AG04449 (cell line): ENCODE measurements at places on chromosomes 11 and 22.

GRCh38 chr11:129252621-129253020, 60.5 kb upstream of the ARHGAP32 start:
- DNase-seq: no peak

DNA sequence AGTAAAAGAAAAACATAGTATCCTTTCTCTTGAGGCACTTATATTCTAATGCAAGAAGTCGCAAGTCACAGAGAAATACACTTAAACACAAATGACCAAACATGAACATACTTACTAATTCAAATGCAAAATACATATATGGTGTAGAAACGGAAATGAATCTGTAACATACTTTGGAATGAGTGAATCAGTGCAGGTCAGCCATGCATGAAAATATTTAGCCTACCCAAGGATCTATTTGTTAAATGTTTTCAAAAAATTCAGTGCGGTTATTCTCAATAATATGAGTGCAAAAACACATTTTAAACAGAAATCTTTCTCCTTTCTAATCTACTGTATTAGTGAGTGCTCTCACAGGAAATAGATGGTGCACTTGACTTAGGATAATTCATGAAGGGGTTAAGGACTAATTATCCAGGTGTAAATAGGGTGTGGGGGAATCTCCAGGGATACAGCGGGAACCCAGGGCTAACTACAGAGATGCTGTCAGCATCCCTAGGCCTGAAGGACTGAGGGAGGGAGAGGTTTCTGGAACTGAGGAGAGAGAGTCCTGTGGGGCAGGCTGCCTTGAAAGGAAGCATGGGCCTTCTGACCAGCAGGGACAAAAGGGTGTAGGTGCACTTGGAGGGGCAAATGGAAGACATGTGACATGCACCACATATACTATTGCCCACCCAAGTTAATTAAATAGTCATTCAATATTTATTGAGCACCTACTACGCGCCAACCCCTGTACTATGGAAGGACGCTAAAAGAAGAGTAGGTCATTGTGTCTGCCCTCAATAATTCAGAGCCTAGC, 139.2 kb downstream of the MAML2 start:
- DNase-seq: no peak

DNA sequence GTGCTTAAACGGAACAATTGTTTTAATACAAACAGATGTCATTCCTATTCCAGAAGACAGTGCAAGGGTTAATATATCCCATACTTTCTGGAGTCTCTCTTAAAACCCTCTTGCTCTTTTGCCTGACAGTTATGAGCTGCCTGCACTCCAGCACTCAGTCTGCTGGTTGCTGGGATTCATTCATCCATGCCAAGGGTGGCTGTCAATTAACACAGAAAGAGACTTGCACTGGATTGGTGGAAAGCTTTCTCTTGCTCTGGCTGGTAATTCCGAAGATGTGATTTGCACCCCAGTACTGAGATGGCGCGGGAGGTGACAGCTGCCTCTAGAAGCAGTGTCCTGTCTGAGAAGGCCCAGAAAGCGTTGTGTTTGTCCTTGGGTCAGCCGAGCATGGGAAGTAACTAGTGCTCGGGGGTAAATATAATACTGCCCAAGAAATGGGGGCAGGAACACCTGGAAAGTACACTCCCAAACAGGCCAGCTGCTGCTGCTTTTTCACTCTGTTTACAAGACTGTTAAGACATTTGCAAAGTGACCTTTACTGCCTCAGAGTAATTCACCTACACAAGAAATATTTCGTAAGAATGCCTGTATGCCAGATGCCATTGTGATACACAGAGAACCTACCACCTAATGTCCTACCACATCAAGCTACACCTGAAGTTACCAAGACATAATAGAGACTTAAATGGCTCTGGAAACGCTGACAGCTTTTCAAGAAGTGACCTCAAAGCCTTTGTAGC, 20.5 kb downstream of the SCUBE2 start:
- DNase-seq: no peak

GRCh38 chr11:73401217-73401923, 25.2 kb downstream of the RELT start:
- DNase-seq: no peak

GRCh38 chr11:94030059-94030458, 8.9 kb downstream of the HEPHL1 start:
- DNase-seq: no peak

DNA sequence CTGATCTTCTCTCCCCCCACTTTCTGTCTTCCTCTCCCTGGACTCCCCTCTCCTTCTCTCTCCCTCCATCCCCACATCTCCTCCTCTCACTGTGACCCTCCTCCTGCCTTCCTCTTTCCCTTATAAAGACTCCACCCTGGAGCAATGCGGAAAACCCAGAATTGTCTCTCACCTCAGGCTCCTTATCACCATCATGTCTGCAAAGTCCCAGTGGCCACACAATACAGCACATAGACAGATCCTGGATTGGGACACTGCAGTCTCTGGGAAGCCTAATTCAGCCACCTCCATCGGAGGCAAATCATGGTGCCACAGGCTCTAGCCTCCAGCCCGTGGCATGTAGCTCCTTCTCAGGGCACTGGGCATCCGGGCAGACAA, 2.7 kb downstream of the RFPL2 start:
- no peak for DNase-seq

DNA sequence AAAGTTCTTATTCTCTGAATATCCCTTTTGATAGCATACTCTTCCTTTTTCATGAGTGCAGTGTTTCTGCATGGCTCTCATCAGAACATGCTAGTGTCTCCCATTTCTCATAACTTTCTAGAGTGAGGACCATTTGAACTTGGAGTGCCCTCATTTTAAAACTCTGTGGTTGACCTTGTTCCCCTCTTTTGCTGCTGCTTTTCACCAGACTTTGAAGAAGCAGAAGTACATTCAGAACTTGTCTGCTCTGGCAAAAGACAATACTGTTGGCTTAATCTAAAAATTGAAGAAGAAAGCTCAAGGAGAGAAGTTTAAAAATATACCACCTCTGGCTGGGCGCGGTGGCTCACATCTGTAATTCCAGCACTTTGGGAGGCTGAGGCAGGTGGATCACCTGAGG, 35.0 kb downstream of the PPARA start:
- DNase-seq: no peak

- DNase-seq: no peak
Measured at GRCh38 chr11:123797114-123797513, 9.0 kb downstream of the OR6M1 start.

- peak; percentile 37 for DNase-seq
Measured at GRCh38 chr22:44550711-44551491, 52.9 kb upstream of the RTL6 start.

GRCh38 chr22:12601870-12602779, 2925.9 kb upstream of the OR11H1 start:
- DNase-seq: no peak

DNA sequence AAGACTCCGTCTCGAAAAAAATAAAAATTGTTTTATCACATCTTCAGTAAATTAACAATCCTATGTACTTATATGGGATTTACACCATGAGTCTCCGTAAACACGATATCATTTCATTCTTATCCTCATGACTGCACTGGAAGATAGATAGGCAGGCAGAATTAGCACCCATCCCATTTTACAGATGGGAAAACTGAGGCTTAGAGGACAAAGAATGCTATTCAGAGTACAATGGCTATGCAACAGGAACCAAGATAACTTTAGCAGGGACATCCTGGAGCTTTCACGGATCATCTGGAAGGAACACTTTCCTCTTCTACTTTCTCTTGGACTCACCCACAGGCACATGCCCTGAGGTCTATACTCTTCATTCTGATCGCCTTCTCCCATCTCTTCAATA, 14.6 kb upstream of the SGSM1 start:
- no peak for DNase-seq

DNA sequence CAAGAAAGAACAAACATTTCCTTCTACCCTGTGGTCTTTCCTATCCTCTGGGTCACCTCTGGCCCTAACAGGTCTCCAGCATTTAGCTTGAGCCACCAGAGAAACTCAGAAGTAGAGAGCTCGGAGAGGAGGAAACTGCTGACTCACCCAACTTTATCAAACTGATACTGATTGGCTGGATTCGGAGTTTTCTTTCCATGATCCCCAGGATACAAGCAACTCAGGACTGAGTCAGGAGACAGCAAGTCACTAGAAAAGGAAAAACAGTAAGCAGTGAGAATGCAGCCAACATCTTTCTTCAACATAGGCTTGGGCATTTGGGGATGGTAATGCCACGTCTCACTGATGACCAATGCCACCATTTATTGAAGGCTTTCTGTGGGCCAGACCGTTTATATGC, 32.7 kb downstream of the THOC5 start:
- peak; percentile 55 for DNase-seq

GRCh38 chr11:60887556-60887955, 18.8 kb downstream of the PRPF19 start:
- no peak for DNase-seq

GRCh38 chr11:109443052-109443451, 21.1 kb downstream of the C11orf87 start:
- no peak for DNase-seq

DNA sequence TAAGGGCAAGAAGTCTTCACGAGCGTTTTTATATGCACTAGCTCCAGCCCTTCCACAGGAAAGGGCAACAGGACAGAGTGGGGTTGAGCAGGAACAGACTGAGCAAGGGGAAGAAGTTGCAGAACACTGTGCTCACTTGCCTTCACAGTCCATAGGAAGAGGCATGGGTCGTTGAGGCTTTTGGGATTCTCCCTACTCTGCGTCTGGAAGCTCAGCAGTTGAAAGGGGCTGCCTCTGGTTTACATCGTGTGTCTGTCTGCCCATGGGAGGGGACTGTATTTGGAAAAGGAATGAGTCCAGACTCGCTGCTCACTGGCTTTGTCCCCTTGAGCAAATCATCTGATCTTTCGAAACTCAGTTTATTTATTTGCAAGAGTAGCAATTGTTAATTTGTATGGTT, 1.1 kb upstream of the PDGFD start:
- no peak for DNase-seq

GRCh38 chr11:17412488-17413180, 24.2 kb upstream of the KCNJ11 start:
- no peak for DNase-seq

DNA sequence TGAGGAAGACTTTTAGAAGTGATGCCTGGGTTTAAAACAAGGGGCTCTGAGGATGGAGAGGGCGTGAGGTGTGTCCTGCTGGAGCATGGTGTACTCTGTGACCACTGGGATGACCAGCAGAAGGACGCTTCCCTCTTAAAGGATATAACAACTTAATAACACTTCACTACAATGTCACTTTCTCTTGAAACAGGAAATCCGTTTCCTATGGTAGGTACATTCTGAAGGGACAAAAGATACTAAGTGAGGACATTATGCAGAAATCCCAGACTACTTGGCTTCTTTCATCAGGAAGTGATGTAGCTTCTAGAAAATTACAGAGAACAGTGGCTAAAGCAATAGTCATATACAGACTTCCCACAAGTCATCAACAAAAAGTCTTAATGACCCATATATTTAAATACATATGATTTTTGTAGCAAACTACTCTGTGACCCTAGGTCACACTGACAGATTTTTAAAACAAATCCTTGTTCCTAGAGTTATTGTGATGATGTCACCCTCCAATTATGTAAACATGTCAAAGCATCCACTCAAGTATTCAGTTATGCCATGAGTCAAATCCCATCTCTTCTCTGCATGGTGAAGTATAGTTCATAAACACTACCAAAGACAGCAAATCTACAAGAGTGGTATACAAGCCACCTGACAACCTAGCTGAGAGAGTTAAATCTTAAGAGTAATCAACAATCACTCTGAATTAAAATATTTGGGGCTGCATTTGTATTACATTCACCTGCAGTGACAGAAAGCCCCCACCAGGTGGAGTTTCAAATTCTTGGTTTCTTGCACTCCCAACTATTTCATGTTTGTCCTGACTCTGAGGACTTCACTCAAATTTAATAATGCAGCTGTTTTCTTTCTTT, 32.8 kb downstream of the PITPNB start:
- DNase-seq: peak; percentile 59

GRCh38 chr11:48216510-48216909, at the start of gene OR4B1:
OR4B1 (plus strand) TSS chr11:48216810; CDS start chr11:48216810, 0 bp downstream.
- no peak for DNase-seq

- no peak for DNase-seq
Measured at GRCh38 chr11:62902932-62903331, 18.2 kb downstream of the CHRM1 start.

DNA sequence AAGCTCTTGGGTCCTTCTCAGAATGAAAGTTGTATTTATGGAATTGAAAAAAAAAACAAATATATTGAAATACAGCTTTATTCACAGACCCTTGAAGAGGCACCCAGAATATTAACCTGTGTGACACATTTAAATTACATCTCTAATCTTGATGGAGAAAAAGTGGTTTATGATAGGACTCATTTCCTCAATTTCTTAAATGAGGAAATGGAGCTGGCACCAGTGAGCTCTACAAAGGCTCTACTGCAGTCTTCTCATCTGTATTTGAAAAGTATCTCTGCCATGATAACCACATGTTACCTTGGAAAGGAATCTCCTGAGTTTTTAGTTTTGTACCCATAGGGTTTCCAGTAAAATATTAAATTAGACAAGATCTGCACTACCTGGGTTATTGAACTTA, 186.5 kb downstream of the HIPK3 start:
- DNase-seq: no peak

DNA sequence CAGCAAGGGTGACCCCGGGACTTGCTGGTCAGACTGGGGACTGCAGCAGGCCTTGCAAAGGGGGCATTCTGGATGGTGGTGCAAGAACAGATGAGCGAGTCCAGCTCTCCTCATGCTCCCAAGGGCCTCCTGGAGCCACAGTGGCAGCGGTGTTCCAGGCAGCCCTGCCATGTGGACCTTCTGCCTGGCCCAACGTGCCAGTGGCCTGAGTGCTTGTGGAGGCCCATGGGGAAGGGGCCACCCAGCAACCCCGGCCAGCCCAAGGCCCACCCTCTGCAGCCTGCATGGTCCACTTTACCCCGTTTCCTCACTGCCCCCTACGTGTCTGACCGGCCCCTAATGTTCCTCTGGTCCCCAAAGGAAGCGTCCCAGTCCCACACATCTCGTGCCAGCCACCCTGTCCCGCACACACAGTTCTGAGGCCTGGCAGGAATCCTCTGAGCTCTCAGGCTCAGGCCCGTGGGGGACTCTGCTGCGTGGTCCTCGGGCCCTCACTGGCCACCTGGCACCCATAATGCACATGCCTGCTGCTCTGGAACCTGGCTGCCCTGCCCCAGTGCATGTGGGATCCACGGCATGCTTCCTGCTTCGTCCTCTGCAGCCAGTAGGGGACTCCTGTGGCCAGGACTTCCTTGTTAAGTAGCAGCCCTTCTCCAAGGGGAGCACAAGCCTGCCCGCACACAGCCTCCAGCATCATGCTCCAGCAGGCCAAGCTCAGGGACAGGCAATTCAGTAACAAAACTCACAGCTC, 85.5 kb downstream of the DGCR2 start:
- DNase-seq: no peak
